ENCODE measurements at places on chromosomes 2 and 18. TPM values are rescaled to one million over a fixed set of nuclear protein-coding genes. Genes with fewer than 3 reads are reported as not detected.

The SIGLEC15 gene
- total RNA-seq, result 9.1 TPM

The SULT1C2 gene
- 2.3 TPM for total RNA-seq

The RNF152 gene
- 4.0 TPM for total RNA-seq

DNA sequence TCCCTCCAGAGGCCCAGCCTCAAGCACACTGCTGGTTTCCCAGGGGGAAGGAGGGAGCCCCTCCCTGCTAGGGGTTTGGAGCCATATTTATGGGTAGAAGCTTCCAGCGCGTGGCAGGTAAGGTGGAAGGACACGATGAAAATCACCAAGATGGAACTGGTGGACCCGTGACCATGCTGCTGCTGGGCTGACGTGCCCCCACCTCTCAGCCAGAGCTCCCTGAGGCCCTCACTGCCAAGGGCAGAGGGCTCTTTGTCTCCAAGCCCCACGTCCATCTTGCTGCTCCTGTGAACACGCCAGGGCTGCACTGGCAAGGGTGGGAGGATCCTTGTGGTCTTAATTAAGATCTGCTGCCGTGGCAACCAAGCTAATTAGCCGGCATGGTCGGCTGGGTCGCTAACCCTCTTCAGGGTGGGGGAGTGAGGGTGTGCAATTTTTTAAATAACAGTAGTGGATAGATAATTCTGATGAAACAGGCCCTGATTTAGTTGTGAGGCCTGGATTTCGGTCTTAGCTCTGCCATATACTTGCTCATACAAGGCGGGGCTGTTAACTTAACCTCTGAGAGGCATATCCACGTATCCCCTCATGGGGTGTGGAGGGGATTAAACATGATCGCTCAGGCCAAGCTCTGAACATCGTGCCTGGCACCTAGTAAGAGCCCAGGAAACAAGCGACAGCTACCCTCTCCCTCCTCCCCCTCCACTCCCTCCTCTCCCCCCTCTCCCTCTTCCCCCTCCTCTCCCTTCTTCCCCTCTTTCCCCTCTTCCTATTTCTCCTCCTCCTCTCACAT is 232.8 kb downstream of the CELF4 start:
- no peak for DNase-seq

Measured in HT1080 (cell line).